ENCODE measurements at places on chromosomes 1 and 21. TPM values are rescaled to one million over a fixed set of nuclear protein-coding genes. Genes with fewer than 3 reads are reported as not detected.

KAZN gene
- 21.2 TPM for total RNA-seq

DNA sequence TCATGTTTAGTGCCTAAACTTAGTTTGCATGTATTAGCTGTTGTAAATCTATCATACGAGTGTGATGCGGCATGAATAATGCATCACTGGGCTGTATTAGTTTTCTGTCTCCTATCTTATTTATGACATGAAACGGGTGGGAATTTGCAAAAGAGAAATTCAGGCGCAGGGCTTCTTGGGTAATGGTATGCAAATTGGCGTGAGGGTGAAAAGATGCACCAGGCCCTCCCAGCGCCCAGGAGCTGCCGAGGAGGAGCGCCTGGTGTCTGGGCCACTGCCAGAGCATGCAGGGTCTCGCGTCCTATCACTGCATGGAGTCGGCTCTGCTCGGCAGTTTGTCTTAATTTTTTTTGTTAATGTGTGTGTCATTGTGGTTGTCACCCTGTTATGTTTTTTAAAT, 82.9 kb upstream of the ACTL8 start:
- no peak overlapping the region for H3K4me3 ChIP-seq
- no peaks in the 10 kb centered on the region for H3K27me3 ChIP-seq
- peaks cover 6% of the 10 kb centered on the region for H3K4me1 ChIP-seq
- peaks cover 29% of the 10 kb centered on the region for H3K36me3 ChIP-seq
- no peak for DNase-seq

- no peak for DNase-seq
- H3K4me3 ChIP-seq = no peak overlapping the region
- no peaks in the 10 kb centered on the region for H3K27me3 ChIP-seq
- H3K4me1 ChIP-seq = peaks cover 9% of the 10 kb centered on the region
- no peak overlapping the region for H3K27ac ChIP-seq
Observed at GRCh38 chr21:25907573-25908275, 173.0 kb downstream of the GABPA start.

DNA sequence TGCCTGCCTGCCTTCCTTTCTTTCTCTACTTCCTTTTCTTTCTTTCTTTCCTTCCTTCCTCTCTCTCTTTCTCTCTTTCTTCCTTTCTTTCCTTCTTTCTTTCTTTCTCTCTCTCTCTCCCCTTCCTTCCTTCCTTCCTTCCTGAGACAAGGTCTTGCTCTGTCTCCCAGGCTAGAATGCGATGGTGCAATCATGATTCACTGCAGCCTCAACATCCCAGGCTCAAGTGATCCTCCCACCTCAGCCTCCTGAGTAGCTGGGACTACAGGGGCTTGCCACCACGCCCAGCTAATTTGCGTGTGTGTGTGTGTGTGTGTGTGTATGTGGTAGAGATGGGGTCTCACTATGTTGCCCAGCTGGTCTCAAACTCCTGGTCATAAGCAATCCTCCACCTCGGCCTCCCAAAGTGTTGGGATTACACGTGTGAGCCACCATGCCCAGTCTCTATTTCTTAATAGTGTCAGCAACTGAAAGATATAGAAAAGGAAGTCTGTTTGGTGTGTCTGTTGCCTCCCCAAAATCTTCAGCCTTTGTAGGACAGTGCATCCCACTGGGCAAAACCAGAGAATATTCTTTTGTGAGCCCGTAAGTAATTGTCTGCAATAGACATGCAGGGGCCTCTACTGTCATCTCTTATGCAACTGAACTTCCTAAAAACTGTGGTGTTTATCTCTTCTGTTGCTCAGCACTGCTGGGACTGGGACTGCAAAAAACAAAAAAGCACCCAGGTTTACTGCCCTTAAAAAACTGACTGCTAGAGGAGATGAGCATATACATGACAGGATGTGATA, 20.9 kb upstream of the RAB4A start:
- DNase-seq = no peak
- no peak overlapping the region for H3K27ac ChIP-seq
- no peak overlapping the region for H3K4me3 ChIP-seq
- no peaks in the 10 kb centered on the region for H3K27me3 ChIP-seq

- no peaks in the 10 kb centered on the region for H3K27me3 ChIP-seq
- DNase-seq = no peak
- H3K4me1 ChIP-seq = peaks cover 78% of the 10 kb centered on the region
Observed at GRCh38 chr1:207833381-207833780, 77.5 kb downstream of the CD34 start.

RGS7 gene
- total RNA-seq = 0.21 TPM

Measured in lower lobe of right lung (tissue), 2 donors.